ENCODE measurements at places on chromosomes 5 and 9.

- H3K36me3 ChIP-seq = no peaks in the 10 kb centered on the region
- peaks cover 14% of the 10 kb centered on the region for H3K4me1 ChIP-seq
- no peak for DNase-seq
- no peak overlapping the region for H3K4me3 ChIP-seq
- no peak overlapping the region for H3K27ac ChIP-seq
- H3K27me3 ChIP-seq = no peaks in the 10 kb centered on the region
Observed at GRCh38 chr5:132387640-132388117, 18.2 kb downstream of the SLC22A5 start.

DNA sequence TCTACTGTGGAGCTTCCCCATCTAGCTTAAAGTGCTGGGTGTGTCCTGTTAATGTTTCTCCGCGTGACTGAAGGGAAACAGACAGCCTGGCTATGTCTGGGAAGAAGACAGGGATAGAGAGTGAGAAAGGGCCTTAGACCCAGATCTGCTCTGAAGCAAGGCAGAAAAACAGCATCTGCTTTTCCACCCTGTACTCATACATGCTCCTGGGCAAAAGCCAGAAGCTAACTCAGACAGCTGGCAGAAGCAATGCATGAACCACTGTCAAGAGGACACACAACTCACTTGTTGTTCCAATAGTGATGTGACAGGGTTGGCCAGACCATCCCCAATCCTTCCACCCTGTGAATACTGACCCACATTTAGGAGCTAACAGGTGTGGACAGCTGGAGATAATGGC lies 63.3 kb downstream of the DPYSL3 start:
- H3K4me3 ChIP-seq = no peak overlapping the region
- H3K4me1 ChIP-seq = no peaks in the 10 kb centered on the region
- H3K27ac ChIP-seq = no peak overlapping the region
- no peak for DNase-seq
- peaks cover 9% of the 10 kb centered on the region for H3K27me3 ChIP-seq

GRCh38 chr9:94952565-94953373 lies 226.3 kb downstream of the AOPEP start:
- H3K4me3 ChIP-seq = no peak overlapping the region
- peaks cover 22% of the 10 kb centered on the region for H3K36me3 ChIP-seq
- peaks cover 15% of the 10 kb centered on the region for H3K4me1 ChIP-seq
- H3K27me3 ChIP-seq = no peaks in the 10 kb centered on the region

DNA sequence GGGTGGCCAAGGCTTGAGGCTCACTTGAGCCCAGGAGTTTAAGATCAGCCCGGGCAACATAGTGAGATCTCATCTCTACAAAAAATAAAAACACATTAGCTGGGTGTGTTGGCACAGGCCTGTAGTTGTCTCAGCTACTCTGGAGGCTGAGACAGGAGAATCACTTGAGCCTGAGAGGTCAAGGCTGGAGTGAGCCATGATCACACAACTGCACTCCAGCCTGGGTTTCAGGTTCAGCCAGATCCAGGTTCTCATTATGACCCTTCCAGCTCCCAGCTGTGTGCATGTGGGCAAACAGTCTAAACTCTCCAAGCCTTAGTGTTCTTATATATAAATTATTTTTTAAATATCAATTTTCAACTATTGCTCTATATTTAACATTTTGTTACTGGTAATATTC lies 67.9 kb downstream of the ALDH7A1 start:
- H3K36me3 ChIP-seq = no peaks in the 10 kb centered on the region
- peaks cover 3% of the 10 kb centered on the region for H3K27me3 ChIP-seq
- no peak overlapping the region for H3K27ac ChIP-seq
- no peak overlapping the region for H3K4me3 ChIP-seq

DNA sequence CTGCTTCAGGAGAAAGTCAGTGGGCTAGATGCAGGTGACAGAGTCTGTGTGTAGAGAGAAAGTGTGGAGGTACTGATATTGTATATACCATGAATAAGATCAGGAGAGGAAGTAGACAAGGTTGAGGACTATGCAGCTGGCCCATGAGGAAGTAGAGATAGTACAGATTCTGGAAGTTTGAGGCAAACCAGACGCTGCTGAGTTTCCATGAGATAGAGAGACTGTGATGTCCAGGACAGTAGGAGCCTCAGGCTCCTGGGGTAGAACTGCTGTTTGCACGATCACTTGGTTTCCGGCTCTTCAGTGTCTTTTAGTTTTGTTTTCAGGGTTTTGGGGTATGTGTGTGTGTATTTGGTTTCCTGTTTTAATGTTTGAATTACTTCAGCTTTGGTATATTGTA lies 13.6 kb downstream of the OTULINL start:
- no peak overlapping the region for H3K27ac ChIP-seq
- H3K27me3 ChIP-seq = no peaks in the 10 kb centered on the region
- H3K4me3 ChIP-seq = peak overlapping the region; percentile 18
- H3K36me3 ChIP-seq = no peaks in the 10 kb centered on the region
- peaks cover 22% of the 10 kb centered on the region for H3K4me1 ChIP-seq
- no peak for DNase-seq

DNA sequence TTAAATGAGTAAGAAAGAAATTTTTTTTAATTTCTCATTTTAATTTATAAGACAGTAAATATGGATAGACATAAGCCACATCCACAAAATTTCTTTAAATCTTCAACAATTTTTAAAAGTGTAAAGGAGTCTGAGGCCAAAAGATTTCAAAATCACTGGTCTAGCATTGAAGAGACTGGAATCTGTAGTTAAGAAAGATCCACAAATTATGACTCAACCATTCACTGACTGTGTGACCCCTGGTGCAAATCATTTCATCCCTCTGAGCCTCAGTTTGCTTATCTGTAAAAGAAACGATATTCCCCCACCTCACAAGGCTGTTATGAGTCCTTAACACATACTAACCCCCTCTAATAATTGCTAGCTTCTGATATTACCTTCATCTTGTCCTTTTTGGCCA lies 98.5 kb downstream of the EBF1 start:
- H3K27me3 ChIP-seq = no peaks in the 10 kb centered on the region
- H3K36me3 ChIP-seq = peaks cover 15% of the 10 kb centered on the region
- no peak overlapping the region for H3K27ac ChIP-seq
- DNase-seq = no peak
- H3K4me3 ChIP-seq = no peak overlapping the region

GRCh38 chr5:142167458-142167857 lies 58.9 kb downstream of the NDFIP1 start:
- no peak for DNase-seq
- H3K27me3 ChIP-seq = peaks cover 10% of the 10 kb centered on the region
- H3K4me3 ChIP-seq = no peak overlapping the region
- H3K27ac ChIP-seq = no peak overlapping the region

GRCh38 chr5:149406203-149406978 lies 27.3 kb upstream of the IL17B start:
- H3K4me3 ChIP-seq = no peak overlapping the region
- no peak overlapping the region for H3K27ac ChIP-seq
- no peaks in the 10 kb centered on the region for H3K4me1 ChIP-seq
- H3K36me3 ChIP-seq = no peaks in the 10 kb centered on the region
- no peak for DNase-seq

GRCh38 chr5:129724222-129724621 lies 23.7 kb upstream of the MINAR2 start:
- H3K27me3 ChIP-seq = peaks cover 2% of the 10 kb centered on the region
- no peaks in the 10 kb centered on the region for H3K36me3 ChIP-seq
- no peak overlapping the region for H3K4me3 ChIP-seq
- no peak overlapping the region for H3K27ac ChIP-seq
- H3K4me1 ChIP-seq = no peaks in the 10 kb centered on the region

DNA sequence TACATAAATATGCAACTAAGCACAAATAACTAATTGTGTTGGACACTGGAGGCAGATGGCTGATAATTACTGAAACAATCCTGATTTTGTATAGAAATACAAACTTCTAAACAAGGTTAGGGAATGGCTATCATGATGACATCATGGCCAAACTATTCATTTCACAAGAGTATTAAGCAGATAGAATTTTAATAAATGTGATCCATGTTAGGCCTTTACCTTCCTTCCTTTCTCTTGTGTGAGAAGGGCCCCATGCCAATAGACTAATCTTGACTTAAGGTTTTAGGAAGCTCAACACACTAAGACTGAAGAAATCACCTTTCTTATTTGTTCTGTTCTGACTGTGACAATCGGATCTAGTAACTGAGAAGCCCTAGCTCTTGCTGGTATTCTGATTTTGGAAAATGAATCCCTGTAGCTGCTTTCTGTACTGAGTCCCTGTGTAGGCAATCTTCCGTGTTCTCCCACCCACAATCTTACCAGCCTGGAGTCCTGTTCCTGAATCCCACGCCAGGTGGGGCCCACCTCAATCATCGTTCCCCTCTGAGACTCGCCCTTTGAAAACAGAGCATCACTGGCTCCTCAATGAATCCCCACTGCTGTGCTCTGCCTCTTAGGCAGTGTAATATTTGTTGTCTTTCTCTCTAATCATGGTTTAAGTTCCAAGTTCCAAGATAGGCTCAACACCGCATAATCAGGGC lies 168.7 kb upstream of the GNA14 start:
- H3K27ac ChIP-seq = no peak overlapping the region
- no peaks in the 10 kb centered on the region for H3K4me1 ChIP-seq
- H3K4me3 ChIP-seq = no peak overlapping the region
- DNase-seq = no peak

DNA sequence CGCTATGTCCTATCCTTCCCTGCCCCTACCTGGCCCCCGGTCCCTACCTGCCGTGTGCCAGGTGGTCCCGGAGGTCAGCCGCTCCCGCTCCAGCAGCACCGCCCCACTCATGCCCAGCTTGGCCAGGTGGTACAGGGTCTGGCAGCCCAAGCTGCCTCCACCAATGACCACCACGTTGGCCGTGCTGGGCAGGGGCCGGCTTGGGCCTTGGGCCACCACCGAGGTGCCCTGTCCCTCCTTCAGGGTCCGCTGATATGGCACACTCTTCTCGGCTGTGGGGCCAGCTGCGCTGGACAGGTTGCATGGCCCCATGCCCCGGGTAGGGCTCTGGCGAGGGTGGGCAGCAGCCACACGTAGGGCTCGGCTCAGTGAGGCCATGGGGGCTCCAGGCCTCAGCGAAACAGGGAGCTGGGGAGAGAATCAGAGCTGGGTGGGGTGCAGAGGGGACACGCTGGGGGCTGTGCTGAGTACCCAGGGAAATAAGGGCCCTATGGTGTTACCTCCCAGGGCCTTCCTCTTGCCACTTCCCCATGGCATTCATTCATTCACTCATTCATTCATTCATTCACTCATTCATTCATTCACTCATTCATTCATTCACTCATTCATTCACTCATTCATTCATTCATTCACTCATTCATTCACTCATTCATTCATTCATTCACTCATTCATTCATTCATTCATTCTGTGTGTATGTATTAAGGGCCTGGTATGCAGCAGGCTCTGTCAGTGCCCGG lies 4.2 kb downstream of the SARDH start:
- H3K4me1 ChIP-seq = peaks cover 21% of the 10 kb centered on the region
- peaks cover 12% of the 10 kb centered on the region for H3K27me3 ChIP-seq
- H3K4me3 ChIP-seq = peak overlapping the region; percentile 65
- no peak overlapping the region for H3K27ac ChIP-seq
- no peaks in the 10 kb centered on the region for H3K36me3 ChIP-seq

GRCh38 chr9:133687856-133688761 lies 50.0 kb downstream of the SARDH start:
- peaks cover 2% of the 10 kb centered on the region for H3K4me1 ChIP-seq
- peaks cover 11% of the 10 kb centered on the region for H3K27me3 ChIP-seq
- H3K27ac ChIP-seq = no peak overlapping the region
- no peak for DNase-seq
- no peak overlapping the region for H3K4me3 ChIP-seq
- no peaks in the 10 kb centered on the region for H3K36me3 ChIP-seq

DNA sequence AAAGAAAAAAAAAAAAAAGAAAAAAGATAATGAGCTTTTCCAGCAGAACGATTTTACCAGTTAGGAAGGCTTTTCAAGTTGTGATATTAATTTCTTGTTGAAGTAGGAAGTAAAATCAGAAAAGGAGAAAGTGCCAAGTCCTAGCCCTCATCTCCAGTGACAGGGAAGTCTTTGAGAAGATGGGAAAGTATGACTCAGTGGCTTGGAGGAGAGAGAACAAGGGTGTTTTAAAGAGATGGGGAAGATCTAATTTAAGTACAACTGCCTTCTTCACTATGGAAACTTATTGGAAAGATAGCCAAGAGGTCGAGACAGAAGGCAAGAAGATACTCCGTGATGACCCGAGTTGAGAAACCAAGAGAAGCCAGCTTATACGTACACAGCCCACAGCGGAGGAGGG lies 22.6 kb downstream of the FGF1 start:
- no peak overlapping the region for H3K27ac ChIP-seq
- no peaks in the 10 kb centered on the region for H3K36me3 ChIP-seq
- no peak overlapping the region for H3K4me3 ChIP-seq
- no peaks in the 10 kb centered on the region for H3K4me1 ChIP-seq
- H3K27me3 ChIP-seq = peaks cover 19% of the 10 kb centered on the region

DNA sequence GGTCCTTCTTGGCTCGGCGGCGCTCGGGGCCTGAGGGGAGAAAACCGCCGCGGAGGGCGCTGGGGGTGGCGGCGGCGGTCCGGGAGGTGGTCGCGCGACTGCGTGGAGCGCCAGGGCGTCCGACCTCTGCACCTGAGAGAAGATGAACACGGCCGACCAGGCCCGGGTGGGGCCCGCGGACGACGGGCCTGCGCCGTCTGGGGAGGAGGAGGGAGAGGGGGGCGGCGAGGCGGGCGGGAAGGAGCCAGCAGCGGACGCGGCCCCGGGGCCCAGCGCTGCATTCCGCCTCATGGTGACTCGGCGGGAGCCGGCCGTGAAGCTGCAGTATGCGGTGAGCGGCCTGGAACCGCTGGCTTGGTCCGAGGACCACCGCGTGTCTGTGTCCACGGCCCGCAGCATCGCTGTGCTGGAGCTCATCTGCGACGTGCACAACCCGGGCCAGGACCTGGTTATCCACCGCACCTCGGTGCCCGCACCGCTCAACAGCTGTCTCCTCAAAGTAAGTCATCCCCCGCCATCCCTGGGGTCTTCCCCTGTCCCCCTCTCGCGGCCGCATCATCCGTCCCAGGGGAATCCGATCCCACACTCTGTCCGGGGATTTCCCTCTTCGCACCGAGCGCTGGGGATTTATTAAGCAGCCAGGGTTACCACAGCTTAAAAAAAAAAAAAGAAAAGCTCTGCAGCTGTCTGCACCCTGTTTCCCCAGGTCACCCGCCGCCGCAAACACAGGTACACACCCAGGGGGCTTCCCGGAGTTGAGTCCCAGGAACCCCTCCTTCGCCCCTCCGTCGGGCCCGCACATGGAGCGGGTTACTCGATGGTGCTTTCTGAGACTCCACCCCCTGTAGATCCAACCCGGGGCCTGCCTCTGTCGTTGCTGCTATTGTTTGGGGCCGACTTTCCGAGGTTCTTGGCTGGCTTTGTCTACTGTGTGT lies at the start of gene GTF3C4:
Gene GTF3C4 (plus strand): TSS at position 8 of the 935 bp plus-strand sequence. CDS start 135 bp downstream, at position 143.
- peak; percentile 69 for DNase-seq
- H3K27ac ChIP-seq = peak within 1 kb of the TSS; percentile 97
- H3K4me1 ChIP-seq = peaks cover 26% of the 10 kb centered on the region
- H3K4me3 ChIP-seq = peak within 1 kb of the TSS; percentile 91
- H3K27me3 ChIP-seq = no peaks in the 10 kb centered on the region
- H3K36me3 ChIP-seq = no peaks in the 10 kb centered on the region
